Right forelimb (tissue), 1 donor: ENCODE measurements at places on chromosomes 4 and X.

GRCh38 chr4:188008377-188008776 lies 12.8 kb downstream of the ZFP42 start:
- DNase-seq: no peak

DNA sequence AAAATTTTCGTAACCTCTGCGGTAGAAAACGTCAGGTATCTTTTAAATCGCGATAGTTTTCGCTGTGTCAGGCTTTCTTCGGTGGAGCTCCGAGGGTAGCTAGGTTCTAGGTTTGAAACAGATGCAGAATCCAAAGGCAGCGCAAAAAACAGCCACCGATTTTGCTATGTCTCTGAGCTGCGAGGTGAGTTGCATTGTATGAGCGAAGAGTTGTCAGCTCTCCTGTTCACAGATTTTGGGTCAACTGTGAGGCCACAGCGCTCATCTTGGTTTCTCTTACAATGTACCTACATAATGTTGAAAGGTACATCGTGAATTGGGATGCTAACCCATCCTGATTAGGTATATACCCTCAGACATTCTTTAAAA lies 486 bp downstream of the CLCN3 start:
- DNase-seq: peak; percentile 50

DNA sequence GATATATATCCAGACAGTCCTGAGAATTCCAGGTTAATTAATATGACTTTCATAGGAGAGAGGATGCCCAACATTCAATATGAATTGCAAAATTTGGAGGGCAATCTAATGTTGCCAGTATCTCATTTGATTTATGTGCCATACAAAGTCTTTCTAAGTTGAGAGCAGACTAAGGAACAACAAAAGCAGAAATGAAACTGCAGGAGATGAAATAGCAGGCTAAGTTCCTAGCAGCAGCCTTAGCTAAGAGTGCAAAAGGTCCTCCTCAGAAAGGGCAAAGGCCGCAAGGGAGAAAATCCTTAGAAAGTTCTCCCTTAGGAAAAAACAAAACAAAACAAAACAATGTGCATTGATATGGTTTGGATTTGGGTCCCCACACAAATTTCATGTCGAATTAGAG lies 602.9 kb upstream of the HTR2C start:
- no peak for DNase-seq

- no peak for DNase-seq
Measured at GRCh38 chr4:39574946-39575345, 47.7 kb upstream of the UGDH start.

DNA sequence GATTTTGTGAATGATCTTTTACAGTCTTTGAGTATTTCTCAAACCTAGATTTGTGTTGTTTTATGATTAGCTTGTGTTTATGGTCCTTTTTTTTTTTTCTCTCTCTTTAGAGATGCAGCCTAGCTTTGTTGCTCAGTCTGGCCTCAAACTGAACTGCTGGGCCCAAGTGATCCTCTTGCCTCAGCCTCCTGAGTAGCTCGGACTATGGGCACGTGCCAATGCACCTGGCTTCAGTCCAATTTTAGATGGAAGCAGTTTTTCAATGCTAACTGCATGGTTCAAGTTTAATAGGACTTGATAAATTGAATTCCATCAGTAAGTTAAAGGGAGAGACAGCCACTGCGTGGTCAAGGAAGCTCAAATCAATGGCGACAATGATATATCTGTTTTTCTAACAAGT lies 3.8 kb upstream of the FGG start:
- DNase-seq: no peak

DNA sequence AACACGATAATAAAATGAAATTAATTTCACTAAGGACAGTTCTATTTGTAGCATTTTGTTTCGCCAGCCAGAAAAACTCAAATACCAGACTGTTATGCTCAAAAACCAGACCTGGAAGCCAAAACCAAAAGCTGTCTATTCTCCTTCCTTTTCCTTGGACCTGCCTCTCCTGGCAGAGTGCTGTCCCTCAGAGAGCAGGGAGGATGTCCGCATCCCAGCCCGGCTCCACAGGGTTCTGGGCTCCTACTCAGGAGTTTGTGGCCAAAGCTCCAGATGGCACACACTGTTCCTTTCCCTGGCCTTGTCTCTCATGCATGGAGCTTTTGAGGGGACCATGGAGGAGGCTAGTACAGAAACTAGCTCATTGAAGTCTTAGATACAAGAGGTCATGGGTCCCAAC lies 41.9 kb upstream of the C1QTNF7 start:
- DNase-seq: no peak
